RCC 7860 (cell line): ENCODE measurements at places on chromosomes 3 and 15.

GRCh38 chr15:96126859-96127258, 203.6 kb upstream of the NR2F2 start:
- DNase-seq, result no peak

GRCh38 chr15:43042885-43043284, 63.0 kb downstream of the UBR1 start:
- no peak for DNase-seq

GRCh38 chr3:11944052-11944673, 60.0 kb upstream of the SYN2 start:
- DNase-seq, result no peak

DNA sequence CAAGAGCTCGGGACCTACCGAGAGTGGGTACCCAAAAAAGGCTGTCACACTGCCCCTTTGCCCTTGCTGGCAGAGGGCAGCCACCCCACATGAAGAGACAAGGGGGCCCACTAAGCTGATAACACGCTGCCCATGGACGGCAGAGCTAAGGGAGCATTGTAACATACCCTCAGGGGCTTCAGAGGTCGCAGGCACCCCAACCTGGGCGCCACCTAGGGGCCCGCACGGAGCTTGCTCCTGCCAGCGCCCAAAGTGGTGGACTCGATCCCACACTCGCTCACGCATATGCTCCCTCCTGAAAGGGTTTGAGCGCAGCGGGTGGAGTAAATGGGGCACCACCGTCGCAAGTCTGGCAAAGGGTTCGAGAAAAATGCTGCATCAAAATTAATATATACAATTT, 975.4 kb downstream of the ZPLD1 start:
- DNase-seq, result no peak

- no peak for DNase-seq
These were observed 307.2 kb downstream of the KCNH8 start for GRCh38 chr3:19455546-19455945.

- peak; percentile 88 for DNase-seq
These were observed at the start of gene ABCC5 for GRCh38 chr3:184017672-184018423. TSS of gene ABCC5 (minus strand) at chr3:184017884. CDS start at chr3:184014392, 3,492 bp downstream.

- DNase-seq, result no peak
These were observed 46.5 kb downstream of the EXOG start for GRCh38 chr3:38542401-38543298.

DNA sequence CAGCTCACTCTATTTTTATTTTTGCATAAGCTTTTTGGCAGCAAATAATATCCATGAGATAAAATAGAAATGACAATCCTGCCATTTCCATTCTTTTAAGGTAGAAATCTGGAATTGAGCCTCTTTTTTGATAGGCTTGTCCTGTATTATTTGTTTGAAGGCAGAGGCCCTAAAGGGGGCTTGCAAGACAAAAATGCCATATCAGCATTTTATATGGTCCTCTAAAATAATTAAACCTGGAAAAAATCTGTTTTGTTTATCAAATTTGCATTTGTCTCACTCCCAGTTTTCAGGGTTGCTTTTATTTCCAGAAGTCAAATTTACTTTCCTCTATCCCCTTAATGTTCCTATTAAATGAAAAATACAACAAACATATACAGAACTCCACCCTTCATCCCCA, 134.9 kb upstream of the GAP43 start:
- no peak for DNase-seq

- DNase-seq, result no peak
These were observed 28.0 kb downstream of the PSTPIP1 start for GRCh38 chr15:77022646-77023575.

DNA sequence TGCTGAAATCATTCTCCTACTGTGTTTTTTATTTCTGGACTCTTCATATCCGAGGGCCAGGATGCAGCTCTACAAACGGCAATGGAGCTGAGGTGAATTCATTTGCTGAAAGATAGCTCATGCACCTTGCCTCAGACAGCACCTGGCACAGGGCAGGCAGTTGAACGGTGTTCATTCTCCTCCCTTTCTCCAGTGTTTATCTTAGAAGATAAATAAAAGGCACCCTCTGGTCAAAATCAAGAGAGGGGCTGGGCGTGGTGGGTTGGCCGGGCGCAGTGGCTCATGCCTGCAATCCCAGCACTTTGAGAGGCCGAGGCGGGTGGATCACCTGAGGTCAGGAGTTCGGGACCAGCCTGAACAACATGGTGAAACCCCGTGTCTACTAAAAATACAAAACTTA, 79.3 kb upstream of the LMOD3 start:
- no peak for DNase-seq

- no peak for DNase-seq
These were observed 43.9 kb downstream of the NSMCE3 start for GRCh38 chr15:29225534-29226234.

GRCh38 chr15:63950911-63951481, 95.3 kb downstream of the DAPK2 start:
- DNase-seq, result no peak

GRCh38 chr15:33678176-33678575, 290.1 kb upstream of the CHRM5 start:
- no peak for DNase-seq

DNA sequence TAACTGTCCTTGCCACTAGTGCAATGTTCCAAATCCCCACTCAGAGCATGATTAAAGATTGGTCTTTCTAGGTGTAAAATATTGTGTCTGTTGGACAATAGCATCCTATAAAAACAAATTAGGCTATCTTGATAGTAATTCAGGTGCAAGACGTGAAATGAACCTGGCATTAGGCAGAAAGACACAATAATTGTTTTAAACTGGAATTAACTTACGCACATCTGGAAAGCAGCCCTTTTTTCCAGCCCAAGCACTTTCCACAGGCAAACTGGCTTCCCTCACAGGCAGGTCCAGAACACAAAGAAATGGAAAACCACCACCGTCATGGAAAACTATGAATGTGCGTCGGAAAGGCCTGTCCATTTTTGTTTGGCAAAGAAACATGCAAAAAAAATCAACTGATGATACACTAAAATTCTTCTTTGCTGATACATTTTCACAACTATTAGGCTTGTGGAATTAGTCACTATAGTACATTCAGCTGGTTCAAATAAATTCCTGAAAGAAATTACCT, 474.7 kb upstream of the IL12A start:
- DNase-seq, result no peak

DNA sequence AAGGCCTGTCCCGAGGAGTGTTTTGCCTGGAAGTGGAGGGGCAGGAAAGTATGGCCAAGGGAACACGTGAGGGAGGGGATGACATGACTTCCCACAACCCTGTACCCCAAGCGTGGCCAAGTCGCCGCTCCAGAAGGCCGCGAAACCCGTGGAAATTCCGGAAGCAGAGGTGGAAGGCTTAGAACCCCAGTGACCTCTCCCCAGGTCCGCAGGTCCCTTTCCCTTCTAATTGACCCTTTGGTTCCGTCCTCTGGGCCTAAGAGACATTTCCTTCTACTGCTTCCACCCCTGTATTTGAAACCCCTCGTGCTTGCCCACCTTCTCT, 548 bp upstream of the BTBD1 start:
- DNase-seq, result no peak

DNA sequence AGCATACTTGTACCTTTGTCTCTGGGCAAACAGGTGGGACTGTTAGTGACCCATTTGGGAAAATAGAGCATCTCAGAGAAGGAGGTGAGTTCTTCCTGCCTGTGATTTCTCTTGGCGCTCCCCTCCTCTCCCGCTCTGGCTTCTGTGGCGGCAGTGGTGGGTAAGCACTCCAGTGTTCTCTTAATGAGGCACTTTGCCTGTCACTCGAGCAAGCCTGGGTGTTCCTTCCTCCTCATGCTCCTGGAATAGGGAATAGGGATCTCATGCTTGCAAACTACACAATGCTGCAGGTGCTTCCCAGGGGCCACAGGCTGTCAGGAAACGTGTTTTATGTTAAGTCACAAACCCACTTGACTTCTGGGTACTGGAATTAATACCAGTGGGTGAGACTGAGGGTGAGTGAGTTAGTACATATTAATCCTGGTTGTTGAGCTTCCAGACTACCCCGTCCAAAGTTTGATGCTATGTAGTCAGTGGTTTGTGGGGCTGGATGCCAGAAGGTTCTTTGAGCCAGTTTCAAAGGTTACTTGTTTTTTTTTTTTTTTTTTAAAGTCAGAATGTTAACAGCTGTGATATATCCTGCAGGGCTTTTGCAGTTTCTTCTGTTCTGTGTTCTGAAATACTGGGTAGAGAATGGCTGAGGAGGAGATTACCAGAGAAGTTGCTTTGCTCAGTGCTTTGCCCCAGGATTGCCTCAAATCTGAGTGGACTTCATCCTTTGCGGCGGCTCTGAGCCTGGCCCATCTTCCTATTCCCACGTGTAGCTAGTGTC, 30.5 kb downstream of the EDEM1 start:
- no peak for DNase-seq

- DNase-seq, result no peak
These were observed 38.6 kb downstream of the GASK1A start for GRCh38 chr3:43017593-43018195.

DNA sequence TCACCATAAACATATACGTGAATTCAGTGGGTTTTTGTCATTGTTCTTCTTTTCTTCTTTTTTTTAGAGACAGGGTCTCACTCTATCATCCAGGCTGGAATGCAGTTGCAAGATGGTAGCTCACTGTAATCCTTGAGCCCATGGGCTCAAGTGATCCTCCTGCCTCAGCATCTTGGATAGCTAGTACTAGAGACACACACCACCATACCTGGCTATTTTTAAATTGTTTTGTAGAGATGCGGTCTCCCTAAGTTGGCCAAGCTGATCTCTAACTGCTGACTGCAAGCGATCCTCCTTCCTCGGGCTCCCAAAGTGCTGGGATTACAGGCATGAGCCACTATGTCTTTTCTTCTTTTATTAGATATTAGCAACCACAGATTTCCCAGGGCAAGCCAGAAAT, 220.6 kb downstream of the NLGN1 start:
- no peak for DNase-seq

GRCh38 chr3:44252332-44252959, 10.8 kb downstream of the TOPAZ1 start:
- no peak for DNase-seq

GRCh38 chr15:68651916-68652525, 73.2 kb downstream of the CORO2B start:
- no peak for DNase-seq

DNA sequence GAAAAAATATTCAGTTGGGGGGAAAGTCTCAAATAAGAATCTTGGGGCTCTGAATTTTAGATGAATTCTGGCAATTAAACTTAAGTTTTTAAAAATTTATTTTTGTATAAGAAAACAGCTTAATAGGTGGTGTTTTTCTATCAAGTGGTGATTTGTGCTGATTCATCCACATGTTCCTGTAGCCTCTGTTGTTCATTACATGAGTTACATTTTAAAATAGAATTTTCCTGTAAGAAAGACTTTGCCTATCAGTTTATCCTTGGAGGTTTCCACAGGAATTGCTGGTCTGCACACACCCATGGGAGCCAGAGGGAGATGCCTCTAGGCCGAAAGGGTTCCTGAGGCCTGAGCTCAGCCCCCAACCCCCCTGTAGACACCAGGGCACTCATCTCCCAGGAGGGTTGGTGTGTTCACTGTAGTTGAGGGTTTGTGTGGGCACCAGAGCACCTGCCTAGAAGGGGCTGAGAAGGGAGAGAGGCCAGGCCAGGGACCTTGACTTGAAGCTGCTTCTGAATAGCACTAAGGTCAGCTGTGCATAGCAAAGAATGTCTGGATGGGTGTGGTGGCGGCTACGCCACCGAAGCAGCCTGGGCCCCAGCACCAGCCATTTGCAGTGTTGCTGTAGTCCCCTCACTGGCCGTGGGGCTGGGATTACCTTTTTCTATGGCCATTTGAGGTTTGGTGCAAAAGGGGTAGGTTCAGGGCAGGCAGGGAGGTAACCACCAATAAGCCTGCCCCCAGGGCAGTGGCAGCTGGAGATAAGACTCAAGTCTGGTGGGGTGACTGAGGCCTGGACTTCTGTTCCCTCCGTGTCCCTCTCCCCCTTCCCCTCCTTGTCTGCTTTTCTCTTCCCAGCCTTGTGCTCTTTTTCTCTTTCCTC, 11.9 kb downstream of the DNAJA4 start:
- no peak for DNase-seq

DNA sequence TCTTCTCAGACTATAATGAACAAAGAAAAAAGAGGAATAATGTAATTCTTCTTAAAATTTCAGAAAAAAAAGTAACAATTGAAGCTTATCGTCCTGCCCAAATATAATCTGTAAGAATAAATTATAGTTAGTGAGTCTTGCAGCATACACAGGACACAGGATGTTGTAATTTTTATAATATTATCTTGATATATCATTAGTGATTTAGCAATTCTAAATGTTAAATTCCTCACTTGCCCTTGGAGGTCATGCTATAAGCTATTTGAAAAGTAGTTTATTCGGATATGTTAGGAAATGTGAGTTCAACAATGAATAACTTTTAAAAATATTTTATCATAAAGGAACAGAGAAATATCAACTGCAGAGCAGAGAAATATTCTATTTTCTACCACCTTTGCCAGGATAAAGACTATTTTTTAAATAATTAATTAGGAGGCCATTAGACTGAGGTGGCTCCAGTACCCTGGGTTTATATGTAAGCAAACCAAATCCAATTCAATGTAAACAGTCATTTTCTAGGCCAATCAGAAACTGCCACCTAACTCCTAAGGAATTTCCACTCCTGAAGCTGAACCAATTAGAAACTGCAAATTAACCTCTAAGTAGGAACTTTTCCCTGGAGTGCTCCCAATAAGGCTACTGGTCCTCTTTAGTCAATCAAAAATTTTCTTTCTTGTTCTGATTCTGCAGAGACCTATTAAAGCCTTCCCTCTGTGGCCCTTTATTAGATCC, 1109.3 kb downstream of the ROBO2 start:
- no peak for DNase-seq

GRCh38 chr3:177426106-177426877, 229.0 kb upstream of the TBL1XR1 start:
- DNase-seq, result no peak

DNA sequence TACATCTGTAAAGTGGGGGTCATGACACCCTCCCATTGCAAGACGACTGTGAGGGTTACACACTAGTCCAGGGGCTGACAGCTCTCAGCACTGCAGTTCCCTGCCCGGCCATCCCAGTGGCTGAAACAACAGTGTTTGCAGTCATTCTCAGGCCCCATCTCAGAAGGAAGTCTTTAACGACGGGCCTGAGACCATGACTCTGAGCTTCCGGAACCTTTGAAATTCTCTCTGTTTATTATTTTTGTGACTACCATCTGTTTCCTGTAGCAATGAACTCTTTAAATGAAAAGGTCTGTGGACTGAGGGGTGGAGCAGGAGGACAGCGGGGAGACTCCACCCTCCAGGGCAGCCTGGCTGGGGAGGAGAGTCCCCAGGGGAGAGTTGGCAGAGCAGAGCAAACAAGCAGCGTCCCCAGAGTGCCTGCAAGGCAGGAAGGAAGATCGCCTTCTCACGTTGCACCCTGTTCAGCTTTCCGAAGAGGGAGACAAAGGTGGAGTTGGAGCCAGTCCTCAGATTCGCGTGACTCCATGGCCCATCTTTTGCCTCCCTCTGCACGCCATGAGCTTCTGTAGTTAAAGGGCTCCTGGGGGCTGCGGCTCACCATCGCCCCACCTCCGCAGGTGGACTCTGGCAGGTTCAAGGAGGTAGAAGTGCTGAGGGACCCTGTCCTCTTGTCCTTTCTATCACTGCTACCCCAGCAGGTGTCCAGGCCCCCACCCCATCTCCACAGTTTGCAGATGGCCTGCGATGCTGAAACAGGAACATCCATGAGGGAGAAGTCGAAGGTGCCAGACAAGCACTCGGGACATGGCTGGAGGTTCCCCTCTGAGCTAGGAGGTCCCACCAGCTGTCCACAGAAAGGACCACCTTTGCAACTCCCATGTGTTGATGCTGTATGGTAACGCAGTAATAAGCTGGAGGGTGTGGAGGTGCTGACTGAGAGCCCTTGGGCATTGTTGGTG, 525.8 kb upstream of the PROK2 start:
- DNase-seq, result no peak

GRCh38 chr3:190173426-190173825, 52.7 kb upstream of the P3H2 start:
- DNase-seq, result no peak

GRCh38 chr15:81275711-81276392, 48.1 kb downstream of the STARD5 start:
- DNase-seq, result no peak
